Activated B cell treated with CpG ODN at 0.5 μM for 24 hours (primary cell): ENCODE measurements at places on chromosomes 3 and 15.

- no peak for DNase-seq
These were observed 40.5 kb upstream of the XIRP1 start for GRCh38 chr3:39232859-39233258.

DNA sequence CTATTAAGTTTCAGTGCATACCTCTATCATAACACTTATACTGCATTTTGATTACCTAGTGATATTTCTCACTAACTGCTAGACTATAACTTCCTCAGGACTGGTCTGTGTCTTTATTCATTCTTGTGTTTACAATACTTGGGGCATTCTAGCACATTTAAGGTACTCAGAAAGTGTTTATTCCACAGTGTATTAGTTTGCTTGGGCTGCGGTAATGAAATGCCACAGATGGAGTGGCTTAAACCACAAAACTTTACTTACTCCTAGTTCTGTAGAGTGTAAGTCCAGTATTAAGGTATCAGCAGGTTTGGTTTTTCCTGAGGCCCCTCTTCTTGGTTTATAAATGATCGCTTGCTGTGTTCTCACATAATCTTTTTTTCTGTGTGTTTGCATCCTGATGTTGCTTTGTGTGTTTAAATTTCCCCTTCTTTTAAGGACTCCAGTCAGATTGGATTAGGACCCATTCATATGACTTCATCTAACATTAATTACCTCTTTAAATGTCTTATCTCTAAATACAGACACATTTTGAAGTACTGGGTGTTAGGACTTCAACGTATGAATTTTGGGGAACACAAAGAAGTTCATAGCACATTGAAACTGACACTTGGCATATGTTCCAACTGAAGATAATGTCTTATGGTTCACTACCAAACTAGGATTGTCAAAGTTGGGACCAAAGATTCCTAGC is 23.9 kb downstream of the RNF111 start:
- no peak for DNase-seq

GRCh38 chr15:40244961-40245523 is 6.2 kb downstream of the PAK6 start:
- no peak for DNase-seq

DNA sequence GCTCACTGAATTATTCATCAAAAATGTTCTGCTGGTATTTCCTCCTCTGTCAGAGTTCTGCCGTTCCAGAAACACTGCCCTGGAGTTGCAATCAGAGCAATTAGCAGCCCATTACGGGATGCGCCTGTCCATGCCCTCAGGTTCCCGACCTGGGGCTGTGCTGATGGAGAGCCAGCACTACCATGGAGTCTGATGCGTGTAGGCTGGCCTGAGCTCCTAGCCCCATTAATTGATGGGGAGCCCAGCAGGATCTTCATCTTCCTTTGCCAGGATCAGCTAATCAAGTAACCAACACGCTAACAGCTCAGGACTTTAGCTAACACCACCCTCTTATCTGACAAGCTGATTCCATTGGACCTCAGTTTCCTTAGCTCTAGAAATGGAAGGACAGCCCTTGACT is 164.2 kb downstream of the ABHD5 start:
- no peak for DNase-seq

- no peak for DNase-seq
These were observed 45.1 kb downstream of the HMCES start for GRCh38 chr3:129323651-129324294.

DNA sequence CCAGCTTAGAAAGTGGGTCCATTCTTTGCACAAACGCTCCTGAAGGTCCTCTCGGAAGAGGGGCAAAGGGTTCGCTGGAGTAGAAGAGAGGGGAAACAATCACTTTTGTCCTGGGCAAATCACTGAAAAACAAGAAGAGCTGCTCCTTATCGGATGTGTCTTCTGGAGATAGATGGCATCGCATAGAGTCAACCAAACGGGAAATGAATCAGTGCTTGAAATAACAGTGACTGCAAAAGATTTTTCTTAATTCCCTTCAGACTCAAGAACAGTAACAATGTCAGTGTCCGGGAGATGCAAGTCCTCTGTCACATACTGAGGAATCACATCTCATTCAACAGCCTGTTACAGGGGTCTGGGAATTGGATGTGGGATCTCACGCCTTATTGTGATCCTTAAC is 78.8 kb upstream of the PCSK6 start:
- DNase-seq: no peak

DNA sequence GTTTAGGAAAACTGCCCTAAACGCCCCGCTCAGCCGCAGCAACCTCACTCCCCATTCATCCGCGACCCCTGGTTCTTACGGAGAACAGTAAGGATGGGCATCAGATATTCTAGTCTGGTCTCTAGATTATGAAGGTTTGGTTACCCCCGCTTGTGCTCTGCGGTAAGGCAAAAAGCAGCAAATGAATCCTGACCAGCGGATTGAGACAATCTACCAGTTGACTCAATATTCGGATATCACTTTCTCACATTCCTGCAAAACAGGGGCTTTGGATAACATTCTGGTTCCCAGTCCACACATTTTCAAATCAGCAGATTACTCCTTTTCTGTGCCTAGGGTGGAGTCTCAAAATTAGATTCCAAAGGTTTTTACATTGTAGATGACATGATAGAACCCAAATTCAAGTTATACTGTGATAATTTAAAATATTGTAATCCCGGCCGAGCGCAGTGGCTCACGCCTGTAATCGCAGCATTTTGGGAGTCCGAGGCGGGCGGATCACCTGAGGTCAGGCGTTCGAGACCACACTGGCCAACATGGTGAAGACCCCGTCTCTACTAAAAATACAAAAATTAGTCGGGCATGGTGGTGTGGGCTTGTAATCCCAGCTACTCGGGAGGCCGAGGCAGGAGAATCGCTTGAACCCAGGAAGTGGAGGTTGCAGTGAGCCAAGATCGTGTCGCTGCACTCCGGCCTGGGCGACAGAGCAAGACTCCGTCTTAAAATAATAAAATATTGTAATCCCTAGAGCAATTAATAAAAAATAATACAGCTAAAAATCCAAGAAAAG is 1.1 kb upstream of the CYFIP1 start:
- no peak for DNase-seq

DNA sequence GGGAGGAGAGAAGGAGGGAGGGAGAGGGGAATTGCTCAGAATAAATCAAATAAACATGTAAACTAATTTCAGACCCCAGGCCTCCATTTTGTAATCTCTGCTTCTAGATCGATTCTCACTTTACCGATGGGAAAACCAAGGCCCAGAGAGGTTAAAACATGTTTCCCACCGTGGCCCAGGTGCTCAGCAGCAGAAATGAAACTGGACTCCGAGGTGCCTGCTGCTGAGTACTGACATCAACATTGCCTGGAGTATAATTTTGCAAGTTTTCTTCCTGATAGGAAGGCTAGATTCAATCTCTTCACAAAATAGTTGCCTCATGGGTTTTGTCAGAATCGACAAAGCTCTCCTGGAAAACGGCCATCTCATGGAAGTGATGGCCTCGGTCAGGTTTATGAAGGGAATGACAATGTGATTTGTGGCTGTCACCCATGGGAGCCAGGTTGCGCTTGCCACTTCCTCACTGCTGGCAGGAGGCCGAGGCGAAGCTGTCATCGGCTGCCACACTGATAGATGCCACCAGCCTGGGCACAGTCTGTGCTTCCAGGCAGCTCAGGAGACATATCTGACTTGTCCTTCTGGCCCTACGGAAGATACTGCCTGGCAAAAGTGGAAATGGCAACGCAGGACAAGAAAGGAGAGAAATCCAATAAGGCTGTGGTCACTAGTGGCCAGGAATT is 133.1 kb upstream of the LRRN1 start:
- no peak for DNase-seq

GRCh38 chr15:71496336-71496955 is 313.9 kb upstream of the NR2E3 start:
- no peak for DNase-seq

DNA sequence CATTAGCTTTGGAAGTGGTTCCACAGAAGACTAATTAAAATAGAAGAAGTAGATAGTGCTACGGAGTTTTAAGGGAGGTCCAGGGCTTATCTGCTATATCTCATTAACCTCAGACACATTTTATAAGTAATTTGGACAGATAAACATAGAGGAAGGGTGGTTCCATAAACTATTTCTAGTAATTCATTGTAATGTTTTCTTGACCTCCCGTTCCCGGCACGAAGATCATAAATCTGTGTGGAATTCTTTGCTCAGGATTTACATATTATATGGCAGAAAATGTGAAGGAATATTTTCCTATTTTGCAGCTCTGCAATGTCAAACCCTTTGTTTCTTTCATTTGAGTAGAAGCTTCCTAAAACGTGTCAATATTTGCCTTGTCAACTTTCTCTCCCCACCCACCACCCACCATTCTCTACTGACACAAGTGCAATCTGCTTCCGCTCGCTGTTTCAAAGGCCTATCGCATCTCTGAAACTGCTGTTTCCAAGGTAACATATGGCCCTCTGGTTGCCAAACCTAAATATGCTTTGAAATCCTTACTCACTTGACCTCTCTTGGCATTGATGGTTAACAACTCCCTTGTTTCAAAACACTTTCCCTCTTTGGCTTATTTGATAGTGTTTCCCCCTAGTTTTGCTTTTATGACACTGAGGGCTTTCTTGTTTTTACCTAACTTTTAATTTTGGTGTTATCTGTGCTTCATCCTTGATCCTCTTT is 21.4 kb upstream of the PLSCR5 start:
- DNase-seq: no peak

DNA sequence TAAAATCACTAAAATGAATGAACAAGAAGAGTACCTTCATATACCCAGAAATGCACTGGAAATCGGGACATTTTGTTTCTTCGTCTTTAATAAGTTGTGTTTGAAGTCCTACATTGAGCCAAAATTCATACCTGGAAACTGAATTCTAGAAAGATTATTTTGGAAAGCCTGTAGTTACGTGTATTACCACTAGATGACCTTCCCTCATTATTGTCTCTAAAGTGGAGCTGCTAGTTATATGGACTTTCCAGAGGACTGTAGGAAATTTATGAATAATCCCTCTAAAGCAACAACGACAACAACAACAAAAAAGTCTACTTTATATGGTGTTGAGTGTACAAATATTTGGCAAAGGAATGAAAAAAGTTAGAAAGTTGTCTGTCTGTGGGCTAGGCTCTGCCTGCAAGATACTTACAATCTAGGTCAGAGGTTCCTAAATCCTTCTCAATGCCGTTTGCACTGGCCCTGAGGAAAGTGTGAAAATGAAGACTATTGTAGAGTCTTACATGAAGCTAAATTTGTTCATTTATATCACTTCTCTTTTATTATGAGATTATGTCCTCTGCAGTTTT is 234.8 kb upstream of the NR2E3 start:
- no peak for DNase-seq

DNA sequence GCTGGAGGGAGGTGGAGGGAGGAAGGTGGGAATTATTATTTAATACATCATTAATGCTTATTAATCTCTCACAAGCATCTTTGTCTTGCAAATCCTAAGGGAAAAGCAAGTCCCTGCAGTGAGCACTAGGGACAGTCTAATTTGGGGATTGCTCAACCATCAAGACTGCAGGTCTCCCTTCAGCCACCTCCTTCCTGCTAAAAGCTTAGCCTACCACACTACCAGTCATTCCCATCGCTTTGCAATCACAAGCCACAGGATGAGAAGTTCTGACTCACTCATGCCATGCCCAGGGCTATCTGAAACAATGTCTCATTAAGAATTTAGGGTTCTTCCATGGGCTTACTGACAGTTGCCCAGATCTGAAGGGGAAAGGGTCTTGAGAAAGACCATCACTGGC is 51.0 kb upstream of the EIF1B start:
- DNase-seq: no peak

- no peak for DNase-seq
These were observed 618.8 kb upstream of the CCDC54 start for GRCh38 chr3:106758459-106758858.

- no peak for DNase-seq
These were observed 382.1 kb upstream of the TBL1XR1 start for GRCh38 chr3:177579419-177579818.

DNA sequence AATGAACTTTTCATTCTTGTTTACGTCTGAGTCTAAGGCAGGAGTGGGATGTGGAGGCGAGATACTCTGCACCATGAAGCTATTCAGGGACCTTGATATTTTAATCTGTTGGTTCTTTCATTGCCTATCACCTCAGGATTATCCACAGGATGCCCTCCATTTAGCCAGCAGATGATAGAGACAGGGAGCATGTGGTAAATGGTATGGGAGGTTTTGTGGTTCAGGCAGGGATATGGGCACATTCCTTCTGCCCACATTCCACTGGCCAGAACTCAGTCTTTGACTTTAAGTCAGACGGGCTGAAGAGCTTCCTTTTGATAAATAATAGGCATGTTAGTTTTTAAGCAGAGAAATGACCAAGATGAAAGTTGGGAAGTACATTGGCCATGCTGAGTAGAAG is 548.0 kb upstream of the CCDC54 start:
- DNase-seq: no peak

DNA sequence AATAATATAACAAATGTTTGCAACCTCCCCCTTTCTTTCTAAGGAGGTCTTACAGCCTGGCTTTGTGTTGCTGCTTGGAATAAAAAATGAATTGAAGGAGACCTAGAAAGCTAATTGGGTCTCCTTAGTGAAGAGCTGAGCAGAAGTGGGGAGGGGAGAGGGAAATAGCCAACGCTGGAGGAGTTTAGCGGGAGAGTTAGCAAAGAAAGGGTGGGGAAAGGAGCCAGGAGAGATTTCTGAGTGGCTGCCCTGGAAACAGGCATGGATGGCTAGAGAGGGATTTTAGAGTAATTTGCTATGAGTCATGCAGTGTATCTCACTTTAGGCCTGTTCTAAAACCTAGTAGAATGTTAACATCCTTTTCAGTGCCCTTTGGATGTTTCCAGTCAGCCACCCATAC is 45.2 kb upstream of the PFN2 start:
- no peak for DNase-seq

- no peak for DNase-seq
These were observed 790 bp downstream of the PARP14 start for GRCh38 chr3:122681284-122681973.

- DNase-seq: no peak
These were observed 590.4 kb upstream of the DPPA4 start for GRCh38 chr3:109927726-109928125.

DNA sequence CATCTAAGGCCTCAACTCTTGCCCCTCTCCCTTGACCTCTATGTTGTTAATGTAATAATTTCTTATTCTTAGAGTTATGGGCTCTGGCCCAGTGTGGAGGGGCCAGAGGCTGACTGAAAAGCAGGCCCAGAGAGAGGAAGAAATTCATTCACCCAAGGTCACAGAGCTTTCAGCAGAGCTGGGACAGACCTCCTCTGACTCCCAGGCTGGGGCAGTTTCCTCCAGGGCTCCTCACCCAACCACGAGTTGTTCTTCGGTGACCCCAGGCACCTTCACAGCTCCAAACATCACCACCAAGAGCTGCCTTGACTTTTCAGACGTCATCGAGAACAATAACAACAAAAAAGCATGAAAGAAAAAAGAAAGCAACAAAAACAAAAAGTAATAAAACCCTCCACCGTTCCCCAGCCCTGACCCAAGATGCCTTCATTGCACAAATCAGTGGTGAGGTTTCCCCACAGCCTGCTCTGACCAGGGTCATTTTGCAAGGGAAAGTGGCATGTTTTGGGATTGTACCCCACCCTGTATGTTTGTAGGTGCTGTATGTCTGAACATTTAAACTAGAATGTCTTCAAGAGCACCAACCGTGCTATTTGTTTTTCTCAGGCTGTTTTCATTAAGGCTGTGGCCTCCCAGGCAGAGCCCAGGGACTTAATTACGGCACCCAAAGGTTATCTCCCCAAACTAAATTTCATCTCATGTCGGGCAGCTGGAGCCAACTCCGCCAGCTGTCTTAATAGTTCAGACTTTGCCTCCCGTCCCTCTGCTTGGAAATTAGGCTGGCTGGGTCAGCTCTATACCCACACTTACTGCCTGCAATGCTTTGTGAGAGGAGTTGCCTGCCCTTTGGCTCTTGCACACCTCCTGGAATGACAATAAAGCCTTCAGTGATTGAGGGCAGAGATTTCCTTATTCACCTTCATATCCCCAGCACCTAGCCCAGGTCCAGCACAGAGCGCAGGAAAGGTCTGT is 173.8 kb downstream of the RPLP1 start:
- no peak for DNase-seq
